ENCODE measurements at places on chromosomes 1 and 21. TPM values are rescaled to one million over a fixed set of nuclear protein-coding genes. Genes with fewer than 3 reads are reported as not detected.

The ACOT11 gene
- total RNA-seq, result 11.5 TPM

The PLA2G2C gene
- not detected for total RNA-seq

The XKR8 gene
- 3.7 TPM for total RNA-seq

The TPTE gene
- total RNA-seq, result not detected

The SPATA6 gene
- total RNA-seq, result 16.4 TPM

The C1orf105 gene
- total RNA-seq, result not detected

The NR0B2 gene
- not detected for total RNA-seq

Measured in gastroesophageal sphincter (tissue), 4 donors.